ENCODE measurements at places on chromosomes 6 and 20.

GRCh38 chr20:2145376-2145775, 43.7 kb downstream of the STK35 start:
- DNase-seq, result no peak

GRCh38 chr6:150372051-150372450, 3.2 kb downstream of the IYD start:
- no peak for DNase-seq

- no peak for DNase-seq
Measured at GRCh38 chr20:35478804-35479472, 23.5 kb downstream of the CEP250 start.

DNA sequence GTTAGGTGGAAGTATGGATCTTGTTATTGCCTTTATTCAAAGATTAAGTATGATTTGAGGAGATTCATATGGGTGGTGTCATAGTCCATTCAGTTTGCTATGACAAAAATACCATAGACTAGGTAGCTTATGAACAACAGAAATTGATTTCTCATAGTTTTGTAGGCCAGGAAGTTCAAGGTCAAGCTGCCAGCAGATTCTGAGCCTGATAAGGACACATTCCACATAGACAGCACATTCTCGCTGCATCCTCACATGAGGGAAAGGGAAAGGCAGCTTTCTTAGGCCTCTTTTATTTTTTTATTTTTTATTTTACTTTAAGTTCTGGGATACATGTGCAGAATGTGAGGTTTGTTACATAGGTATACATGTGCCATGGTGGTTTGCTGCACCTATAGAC, 27.7 kb downstream of the ME1 start:
- no peak for DNase-seq

DNA sequence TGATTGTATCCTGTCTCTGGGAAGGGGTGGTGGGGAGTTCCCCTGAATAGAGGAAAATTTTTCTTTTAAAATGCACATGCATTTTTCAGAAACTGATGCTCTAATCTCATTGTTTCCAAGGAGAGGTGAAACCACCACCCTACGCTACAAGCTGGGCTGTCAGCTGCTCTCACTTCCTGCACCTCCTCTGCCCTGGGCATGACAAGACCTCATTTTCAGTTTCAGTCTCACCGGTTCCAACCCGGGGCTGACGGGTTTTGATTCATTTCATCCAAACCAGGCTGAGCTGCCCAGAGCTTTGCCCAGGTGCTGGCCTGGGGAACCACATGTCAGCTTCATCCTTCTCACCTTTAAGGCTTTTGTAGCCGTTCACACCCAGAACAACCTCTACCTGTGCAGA, 99.7 kb downstream of the EYA2 start:
- no peak for DNase-seq

Data from NCI-H1436 (cell line).